HuH-7 (cell line): ENCODE measurements at places on chromosomes 7 and 10.

GRCh38 chr7:20331910-20332813 is 1.5 kb downstream of the ITGB8 start:
- no peak for DNase-seq

DNA sequence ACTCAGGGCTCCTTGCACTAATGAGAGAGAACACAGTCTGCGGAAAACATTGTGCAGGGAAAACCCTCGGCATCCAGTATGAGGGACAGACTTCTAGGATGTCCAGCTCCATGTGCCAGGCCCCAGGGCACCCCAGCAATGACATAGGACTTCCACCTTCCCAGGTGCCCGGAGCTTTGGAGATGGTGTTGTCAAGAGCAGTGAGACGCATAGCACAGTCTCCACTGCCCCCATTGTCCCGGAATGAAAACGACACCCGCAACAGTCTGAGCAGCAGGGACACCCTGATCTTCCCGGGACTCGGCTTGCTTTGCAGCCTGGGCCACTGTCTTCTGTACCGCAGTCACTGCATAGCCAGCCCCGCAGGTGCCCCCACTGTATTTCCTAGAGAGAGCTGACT is 339.2 kb upstream of the ADARB2 start:
- DNase-seq = no peak

GRCh38 chr10:7832060-7832459 is 13.8 kb downstream of the TAF3 start:
- no peak for DNase-seq

DNA sequence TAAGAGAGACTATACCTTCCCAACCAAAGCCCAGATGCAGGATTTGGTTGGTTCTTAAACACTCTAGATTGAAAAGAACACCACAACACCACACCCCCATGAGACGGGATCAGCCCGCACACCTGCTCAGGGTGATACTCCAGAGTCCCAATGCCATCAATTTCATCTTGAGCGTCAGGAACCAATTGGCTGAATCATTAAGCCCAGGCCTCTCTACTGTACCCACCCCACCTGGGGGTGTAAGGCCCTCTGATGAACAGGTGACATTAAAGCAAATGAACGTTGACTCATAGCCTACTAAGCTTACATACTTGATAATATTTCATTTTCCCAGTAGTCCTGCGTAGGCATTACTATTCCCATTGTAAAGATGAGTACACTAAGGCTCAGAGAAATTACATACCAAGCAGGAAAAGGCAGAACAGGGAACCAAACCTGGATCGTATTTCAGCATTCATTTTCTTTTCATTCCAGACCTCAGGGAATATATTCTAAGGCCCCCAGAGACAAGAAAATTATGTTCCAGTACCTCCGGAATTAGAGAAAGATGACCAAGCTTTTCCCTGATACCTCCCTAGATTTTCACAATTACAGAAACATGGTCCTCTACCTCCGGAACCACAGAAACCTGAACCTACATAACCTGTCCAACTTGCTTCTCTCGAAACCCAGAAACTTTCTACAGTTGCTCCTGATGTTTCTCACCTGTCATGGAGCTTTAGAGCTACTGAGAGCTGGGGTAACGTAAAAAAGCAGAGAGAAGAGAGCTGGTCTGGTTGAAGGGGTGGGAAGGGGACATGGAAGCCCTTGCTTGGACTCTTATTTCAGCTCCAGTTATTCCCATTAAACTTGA is 43.1 kb upstream of the KDM7A start:
- no peak for DNase-seq

- no peak for DNase-seq
These were observed 239.1 kb downstream of the PHF14 start for GRCh38 chr7:11212816-11213215.

DNA sequence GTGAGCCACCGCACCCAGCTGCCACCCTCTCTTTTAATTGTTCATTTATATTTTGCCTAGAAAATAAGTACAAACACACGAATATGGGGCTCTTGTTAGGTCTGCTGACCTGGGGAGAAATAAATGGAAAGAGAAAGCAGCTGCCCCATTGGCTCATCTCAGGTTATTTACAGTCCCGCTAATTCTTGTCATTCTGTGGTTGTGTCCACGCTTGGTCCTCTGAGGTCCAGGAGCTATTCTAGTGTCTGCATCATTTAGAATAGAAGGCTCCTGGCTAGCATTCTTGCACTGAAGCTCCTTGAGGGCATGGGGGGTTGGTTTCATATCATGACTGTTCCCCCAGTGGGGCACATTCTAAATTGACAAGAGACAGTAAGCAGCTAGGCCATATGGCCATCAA is 128.5 kb downstream of the TACC2 start:
- DNase-seq = no peak

DNA sequence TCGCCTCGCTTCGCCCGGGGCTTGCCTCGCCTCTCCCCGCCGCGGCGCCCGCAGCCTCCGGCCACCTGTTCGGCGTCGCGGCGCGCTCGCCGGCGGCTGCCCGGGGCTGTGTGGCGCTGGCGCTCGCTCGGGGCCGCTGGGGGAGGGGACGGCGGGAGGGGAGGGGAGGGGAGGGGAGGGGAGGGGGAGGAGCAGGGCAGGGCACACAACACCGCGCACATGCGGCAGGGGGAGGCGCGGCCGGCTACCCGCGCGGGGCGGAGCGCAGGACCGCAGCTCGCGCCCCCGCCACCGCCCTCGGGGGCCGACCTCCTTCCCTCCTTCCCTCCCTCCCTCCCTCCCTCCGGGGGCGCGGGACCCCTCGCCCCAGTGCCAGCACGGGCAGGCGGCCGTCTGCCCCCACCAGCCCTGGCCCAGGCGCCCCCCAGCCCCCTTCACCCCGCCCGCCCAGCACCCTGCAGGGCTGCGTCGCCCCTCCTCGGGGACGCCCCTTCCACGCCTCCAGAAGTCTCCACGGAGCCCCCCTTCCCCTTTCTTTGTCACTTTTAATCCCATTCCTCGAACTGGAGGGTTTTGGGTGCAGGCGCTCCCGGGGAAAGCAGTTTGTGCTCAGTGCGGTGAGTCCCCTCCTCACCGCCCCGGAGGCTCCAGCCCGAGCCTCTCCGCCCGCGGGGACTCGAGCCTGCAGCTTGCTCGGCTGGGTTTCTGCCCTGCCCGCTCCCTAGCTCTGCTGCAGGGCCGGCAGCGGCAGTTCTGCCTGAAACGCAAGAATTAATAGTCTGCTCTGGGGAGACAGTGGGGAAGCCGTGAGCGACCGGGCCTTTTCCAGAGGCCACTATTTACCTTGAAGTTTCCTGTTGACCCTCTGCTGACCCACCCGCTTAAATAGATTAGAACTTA is at the start of gene PARD3:
PARD3 (minus strand) TSS at position 112 of the 900 bp plus-strand sequence. CDS start 301 bp downstream, outside the sequence.
- peak; percentile 93 for DNase-seq

- DNase-seq = no peak
These were observed 627.9 kb downstream of the SDK1 start for GRCh38 chr7:3928727-3929515.

- DNase-seq = no peak
These were observed 28.5 kb upstream of the SH2B2 start for GRCh38 chr7:102258073-102258748.

DNA sequence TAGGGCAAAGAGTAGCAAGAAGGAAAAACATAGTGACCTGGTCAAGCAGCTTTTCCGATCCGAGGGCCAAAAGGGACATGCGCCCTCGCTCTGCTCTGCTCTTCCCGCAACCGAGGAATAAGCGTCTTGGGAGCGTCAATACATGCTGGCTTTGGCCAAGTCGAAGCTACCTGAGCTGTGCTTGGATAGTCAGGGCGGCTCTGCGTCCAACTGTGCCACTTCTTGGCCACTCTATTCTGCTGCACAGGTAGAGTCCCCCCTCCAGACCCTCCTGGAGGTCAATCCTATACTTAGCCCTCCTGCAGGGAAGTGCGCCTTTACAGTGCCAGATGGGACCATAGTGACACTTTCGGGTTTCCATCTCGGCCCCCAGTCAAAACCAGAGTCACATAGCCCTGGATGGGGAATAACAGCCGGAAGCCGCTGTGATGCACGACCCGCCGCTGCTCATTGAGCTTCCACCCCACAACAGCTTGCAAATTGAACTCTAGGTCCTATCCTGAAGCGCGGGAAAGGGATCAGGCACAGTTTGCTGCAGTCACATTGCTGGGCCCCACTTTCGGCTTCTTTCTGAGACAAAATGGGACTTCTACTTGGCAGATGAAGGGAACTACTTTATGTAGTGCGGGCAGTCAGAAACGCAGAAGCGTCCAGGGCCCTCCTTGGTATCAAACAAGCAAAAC is 1.1 kb upstream of the HPSE2 start:
- no peak for DNase-seq

DNA sequence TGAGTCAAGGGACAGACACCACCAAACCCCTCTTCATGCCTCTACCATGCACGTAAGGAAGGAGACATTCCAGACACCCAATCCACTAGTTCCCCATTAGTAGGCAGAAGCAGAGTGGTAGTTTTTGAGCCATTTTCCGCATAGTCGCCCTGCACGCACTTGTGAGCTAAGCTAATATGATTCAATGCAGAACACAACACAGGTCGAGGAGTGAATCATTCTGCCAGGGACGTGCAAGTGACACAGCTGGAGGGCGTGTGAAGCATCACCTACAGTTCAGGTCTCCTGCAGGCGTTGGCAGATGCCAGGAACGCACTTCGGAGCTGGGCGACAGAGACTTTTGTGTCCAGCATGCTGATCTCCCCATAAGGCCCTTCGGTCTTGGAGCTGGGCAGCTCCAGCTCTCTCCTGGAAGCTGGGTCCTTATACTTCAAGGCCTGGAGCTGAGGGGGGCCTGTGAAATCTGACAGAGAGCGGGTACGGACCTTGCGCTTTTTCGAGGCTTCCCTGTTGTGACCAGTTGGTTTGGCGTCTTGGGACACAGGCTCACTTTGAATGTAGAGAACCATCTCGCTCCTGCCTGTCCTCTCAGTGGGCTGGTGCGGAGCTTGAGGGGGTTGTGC is 102.4 kb downstream of the SVIL start:
- no peak for DNase-seq

DNA sequence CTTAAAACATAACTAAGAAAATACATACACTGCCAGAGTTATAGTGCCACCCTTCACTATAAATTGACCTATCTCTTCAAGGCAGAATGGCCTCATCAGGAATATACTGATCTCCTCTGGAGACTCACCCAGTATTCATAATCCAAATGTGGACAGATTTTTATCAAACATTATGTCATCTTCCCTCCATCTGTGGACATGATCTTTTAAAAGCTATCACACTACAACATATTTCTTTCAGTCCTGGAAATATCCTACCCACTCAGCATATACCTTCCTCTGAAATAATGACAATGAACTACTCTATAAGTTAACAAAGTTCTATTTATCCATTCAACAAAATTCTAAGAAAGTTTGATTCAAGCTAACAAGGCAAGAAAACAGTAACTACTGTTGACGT is 3.2 kb downstream of the ZNF800 start:
- DNase-seq = no peak

DNA sequence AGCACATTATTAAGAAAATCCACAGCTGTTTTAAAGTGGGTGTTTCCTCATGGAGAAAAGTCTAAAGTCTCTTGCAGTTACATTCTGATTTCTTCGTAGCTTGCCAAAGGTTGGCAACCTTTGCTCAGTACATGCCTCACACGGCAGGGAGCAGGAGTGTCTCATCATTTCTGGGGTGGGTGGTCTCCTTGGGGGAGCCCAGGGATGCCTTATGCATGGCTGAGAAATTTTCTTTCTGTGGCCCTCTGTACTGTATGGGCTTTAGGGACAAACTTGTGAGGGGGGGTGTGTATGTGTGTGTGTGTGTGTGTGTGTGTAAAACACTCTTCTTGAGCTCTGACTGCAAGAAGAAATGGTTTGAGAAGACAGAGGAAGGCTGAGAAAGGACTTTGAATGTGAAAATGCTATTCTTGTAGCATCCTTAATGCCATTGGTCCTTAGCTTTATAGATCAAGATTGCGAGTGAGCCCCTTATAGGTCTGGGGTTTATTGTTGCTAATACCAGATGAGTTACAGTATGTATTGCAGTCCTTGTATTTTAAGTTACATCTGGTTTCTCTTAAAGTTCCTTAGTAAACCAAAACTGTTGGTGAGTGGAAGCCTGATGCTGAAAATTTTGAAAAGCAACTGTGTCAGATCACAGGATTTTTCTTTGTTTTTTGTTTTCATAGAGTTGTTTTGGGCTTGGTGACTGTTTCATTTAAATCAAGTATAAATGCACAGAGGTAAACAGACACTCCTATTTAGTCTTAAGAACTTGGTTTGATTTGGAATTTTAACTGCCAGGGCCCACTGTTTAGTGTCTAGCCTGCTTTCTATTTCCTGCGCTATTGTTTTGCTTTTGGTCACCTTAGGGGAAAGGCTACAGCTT is 242.0 kb downstream of the BICC1 start:
- no peak for DNase-seq

GRCh38 chr7:1859266-1860035 is 189.4 kb downstream of the ELFN1 start:
- no peak for DNase-seq

DNA sequence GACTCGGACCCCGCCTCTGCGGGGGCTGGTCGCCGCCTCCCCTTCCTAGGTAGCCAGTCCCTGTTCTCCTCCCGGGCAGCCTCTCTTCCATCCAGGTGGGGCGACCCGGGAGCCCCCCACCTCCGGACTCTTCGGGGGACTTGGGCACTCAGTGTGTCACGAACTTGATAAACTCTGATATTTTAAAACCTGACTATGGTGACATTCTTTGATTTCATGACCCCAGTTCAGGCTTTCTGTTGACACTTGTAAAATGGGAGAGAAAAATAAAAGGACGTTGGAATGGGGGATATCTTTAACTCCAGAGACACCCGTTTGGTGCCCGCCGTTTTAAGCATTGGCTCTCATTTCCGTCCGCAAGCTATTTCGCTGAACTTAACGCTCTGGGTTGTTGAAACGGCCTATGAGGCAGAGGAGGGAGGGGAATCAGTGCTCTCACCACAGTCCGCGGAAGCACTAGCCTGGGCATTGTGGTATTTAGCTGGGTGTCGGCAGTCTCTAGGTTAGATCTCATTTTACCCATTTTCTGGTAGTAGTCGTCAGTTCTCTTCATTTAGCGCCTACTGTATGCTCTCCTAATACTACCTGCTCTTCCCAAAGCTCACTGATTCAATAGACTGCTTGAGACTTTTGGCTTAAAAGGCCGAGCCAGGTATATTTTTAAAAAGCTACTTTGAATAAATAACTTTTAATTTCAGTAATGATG is 738 bp downstream of the VPS26A start:
- DNase-seq = peak; percentile 39

GRCh38 chr10:102729029-102730026 is 14.4 kb upstream of the WBP1L start:
- DNase-seq = peak; percentile 85

- DNase-seq = no peak
These were observed 126.6 kb upstream of the RAB11FIP2 start for GRCh38 chr10:118173296-118173695.

DNA sequence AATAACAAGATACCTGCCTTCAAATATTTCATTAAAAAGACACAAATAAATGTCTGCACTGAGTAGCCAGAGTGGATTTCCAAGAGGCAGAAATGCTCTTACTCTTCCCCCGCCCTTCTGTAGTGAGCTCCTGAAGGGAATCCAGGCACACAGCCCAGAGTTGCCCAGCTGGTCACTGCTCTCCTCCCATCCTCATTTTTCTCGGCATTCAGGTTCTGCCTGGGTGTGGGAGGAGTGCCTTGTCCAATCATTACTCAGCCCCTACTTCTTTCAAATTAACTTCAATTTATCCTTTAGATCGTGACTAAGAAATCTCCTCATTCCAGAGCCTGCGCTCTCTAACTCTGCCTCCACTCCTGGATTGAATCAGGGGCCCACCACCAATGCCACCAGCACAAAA is 12.2 kb downstream of the CCDC6 start:
- DNase-seq = no peak

GRCh38 chr7:21562385-21562784 is 19.5 kb downstream of the DNAH11 start:
- DNase-seq = no peak
